Muscle of back (tissue), 13 donors: ENCODE measurements at places on chromosomes 16 and 17. TPM values are rescaled to one million over a fixed set of nuclear protein-coding genes. Genes with fewer than 3 reads are reported as not detected.
A peak's percentile ranks its signal among the peaks of the same experiment; 100 is the strongest.

GRCh38 chr16:80627108-80627507, 86.3 kb downstream of the DYNLRB2 start:
- no peak for DNase-seq

GRCh38 chr17:7523033-7523432, 25.8 kb upstream of the TNFSF12 start:
- DNase-seq, result no peak

- no peak for DNase-seq
Measured at GRCh38 chr17:82390015-82390859, 18.7 kb downstream of the UTS2R start.

DNA sequence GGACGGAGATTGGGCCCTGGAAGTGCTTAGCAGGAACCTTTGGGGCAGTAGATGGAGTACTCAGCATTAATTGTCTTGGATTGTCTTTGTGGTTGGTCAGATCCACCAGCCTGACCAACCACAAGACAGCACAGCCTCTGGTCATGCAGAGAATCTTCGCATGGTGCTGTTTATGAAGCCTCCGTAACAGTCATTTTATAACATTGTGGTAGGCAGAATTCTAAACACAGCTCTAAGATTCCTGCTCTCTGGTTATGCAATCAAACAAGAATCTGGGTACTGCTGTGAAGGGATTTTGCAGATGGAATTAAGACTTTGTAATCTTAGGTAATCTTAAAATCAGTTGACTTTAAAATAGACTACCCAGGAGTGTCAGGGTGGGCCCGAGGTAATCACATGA, 312.2 kb upstream of the GOT2 start:
- peak; percentile 22 for DNase-seq

DNA sequence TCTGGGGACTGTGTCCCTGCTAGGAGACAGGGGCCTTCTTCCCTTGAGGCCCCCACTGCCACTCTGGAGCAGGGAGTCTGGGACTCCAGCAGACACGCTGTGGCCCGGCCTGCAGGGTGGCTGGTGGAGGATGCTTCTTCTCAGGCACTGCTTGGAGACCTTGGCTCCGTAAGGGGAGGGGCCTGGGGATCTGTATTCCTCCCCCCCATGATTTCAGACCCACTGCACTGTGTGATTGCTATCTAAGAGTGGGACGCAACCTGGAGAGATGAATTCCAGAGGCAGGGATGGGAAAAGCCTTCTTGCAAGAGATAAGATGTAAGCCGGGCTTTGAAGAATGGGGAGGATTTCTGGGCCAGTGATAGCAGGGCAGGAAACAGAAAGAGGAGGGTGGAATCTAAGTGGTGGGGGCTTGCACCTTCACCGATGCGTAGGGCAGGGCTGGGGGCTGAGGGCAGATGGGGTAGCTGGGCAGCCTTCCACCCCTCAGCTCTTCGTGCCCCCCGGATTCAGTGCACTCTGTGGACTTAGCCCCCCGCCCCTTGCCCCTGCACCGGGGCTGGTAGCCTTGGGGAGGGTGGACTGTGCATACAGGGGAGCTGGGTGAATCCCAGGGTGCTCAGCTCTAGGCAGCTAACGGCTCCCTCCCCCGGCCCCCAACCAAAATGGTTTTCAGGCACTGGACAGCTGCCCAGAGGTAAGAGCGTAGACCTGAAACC, 5.2 kb upstream of the GSE1 start:
- DNase-seq, result no peak

DNA sequence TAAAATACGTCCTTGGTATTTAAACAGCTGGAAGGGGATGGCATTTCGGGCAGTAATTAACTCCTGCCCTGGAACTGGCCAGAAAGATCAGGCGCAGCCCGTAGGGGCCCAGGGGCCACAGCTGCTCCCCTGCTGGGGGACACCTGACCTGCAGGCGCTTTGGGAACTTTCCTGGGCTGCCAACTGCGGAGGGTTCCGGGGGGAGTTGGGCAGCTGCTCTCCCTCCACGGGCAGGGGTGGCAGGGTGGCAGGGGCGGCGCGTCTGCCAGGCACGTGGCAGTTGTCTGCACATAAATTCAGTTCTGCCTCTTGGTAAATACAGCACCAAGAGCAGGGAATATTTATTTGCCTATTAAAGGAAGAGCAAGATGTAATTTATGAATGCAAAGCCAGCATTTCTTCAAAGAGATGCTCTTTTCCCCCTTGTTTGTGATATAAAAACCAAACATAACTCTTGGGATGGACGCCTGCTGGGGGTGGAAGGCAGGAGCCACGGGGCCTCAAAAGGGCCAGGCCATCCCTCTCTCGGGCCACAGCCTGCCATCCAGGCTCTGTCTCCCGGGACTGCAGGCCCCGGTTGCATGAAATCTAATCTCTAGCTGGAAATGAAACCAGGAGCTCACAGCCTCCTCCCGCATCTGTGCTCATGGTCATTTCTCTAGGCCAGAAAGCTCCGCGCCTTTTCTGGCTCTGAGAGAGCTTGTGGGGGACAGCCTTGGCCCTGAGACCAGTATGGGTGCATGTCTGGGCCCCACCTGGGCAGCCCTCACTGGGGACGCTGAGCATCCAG, 29.9 kb upstream of the CHMP6 start:
- peak; percentile 68 for DNase-seq

DNA sequence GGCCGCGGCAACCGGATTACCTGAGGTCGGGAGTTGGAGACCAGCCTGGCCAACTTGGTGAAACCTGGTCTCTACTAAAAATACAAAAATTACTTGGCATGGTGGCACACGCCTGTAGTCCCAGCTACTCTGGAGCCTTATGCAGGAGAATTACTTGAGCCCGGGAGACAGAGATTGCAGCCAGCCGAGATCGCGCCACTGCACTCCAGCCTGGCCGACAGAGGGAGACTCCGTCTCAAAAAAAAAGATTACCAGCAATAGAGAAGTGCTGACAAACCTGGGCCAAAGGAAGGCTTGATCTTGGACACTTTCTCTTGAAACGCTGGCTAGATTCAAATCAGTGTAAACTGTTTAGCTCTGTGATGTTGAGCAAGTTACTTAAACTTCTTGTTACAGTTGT, 4.3 kb downstream of the MT1H start:
- peak; percentile 78 for DNase-seq

- DNase-seq, result no peak
Measured at GRCh38 chr16:2517954-2518605, 2.1 kb upstream of the AMDHD2 start.

GRCh38 chr17:50825188-50825587, 10.2 kb upstream of the WFIKKN2 start:
- DNase-seq, result no peak

DNA sequence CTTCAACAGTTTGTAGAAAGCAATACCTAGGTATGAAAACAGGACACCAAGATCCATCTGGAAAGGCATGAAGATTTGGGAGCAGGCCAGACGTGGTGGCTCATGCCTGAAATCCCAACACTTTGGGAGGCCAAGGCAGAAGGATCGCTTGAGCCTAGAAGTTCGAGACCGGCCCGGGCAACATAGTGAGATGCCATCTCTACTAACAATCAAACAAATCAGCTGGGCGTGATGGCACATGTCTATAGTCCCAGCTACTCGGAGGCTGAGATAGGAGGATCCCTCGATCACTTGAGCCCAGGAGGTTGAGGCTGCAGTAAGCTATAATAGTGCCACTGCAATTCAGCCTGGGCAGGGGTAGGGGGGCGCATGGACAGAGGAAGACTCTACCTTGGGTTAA, 20.3 kb downstream of the LITAF start:
- DNase-seq, result no peak

- DNase-seq, result no peak
Measured at GRCh38 chr16:66513111-66513723, 36.7 kb downstream of the TK2 start.

- DNase-seq, result no peak
Measured at GRCh38 chr16:11666103-11667055, 1.9 kb upstream of the SNN start.

DNA sequence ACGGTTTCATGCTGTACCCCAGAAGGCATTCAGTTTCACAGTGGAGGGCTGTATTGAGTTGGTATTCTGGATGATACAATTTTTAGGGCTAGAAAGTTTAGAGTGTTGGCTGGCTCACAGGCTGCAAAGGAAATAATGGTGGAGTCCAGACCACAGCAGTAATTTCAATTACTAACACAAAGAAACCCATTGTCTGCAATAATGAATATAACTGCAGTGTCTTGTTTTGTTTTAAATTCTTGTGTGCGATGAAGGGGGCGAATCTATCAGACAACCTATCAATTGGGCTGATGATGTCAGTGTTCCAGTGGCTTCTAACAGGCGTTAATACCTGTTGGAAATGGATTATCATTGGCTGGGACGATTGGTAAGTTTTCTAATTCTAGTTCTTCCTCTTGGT, 1.5 kb downstream of the SP2 start:
- DNase-seq, result no peak

- DNase-seq, result no peak
Measured at GRCh38 chr16:11428623-11428953, 83.3 kb downstream of the RMI2 start.

The GNGT2 gene
- polyA plus RNA-seq, result 1.2 TPM

The RNF40 gene
- polyA plus RNA-seq, result 60.5 TPM

The ITGAL gene
- polyA plus RNA-seq, result 1.8 TPM

The AXIN2 gene
- 16.3 TPM for polyA plus RNA-seq

The SHISA9 gene
- polyA plus RNA-seq, result 0.09 TPM
